Right kidney (tissue), 9 donors: ENCODE measurements at places on chromosomes 7 and 10.

GRCh38 chr10:106439366-106439765 lies 725.1 kb downstream of the SORCS1 start:
- DNase-seq, result no peak

DNA sequence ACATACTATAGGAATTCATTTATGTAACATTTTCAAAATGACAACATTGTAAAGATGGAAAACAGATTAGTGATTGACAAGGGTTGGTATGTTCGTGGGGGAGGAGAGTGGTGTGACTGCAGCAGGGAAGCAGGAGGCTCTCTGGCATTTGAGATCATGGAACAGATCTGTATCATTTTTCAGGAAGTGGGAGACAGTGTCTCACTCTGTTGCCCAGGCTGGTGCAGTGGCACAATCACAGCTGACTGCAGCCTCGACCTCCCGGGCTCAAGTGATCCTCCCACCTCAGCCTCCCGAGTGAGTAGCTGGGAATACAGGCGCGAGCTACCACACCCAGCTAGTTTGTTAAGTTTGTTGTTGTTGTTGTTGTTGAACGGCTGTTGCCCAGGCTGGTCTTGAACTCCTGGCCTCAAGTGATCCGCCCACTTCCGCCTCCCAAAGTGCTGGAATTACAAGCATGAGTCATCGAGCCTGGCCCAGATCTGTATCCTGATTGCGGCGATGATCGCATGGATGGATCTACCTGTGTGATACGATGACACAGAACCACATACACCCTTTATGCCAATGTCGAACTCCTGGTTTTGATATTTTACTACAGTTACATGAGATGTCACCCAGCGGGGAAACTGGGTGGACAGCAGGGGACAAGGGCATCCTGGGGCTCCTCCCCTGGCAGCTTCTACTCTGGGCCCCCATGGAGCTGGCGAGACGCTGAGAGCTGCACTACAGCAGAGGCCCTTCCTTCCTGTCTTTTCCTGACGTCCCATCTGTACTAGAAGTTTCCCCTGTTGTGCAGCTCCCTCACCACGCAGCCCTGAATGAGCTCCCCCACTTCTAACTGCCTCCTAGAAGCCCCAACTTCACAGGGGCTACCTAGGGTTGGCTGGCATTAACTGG lies 12.3 kb upstream of the CYTH3 start:
- DNase-seq, result no peak

DNA sequence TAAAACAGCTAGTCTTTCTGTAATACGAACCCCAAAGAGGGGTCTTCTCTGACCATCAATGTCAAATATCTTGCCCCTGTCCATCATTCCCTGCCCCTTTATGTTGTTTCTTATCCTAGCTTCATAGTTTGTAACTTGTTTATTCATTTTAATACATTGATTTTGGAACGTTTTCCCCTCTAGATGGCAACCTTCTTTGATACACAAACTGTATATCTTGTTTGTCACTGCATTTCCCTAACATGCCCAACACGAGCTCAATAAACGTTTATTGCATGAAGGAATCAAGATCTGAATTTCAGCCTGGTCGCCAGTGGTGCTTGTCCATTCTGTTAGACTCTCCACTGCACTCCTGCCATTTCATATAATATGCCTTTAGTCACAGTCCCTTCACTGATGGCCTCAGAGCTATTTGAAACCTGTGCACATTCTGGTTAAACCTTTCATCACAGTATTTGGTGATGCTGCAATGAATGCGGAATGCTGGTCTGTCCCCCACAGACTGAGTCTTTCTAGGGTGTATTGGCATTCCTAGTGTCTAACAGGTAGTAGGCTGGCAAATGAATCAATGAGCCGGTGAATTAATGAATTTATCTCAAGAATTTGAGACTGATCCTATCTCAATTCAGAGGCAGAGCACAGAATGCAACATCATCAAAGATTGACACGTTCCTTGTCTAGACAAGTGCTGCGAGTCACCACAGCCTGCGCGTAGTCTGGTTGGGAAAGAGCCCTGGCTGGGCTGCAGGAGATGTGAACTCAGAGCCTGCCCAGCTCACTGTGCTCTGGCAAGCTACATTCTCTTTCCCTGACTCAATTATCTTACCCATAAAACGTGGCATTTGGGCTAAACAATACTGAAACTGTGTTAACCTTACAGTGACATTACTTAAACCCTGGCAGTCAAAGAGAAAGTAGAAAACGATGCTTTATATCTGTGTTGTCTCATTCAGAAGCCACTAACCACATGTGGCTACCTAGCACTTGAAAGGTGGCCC lies 55.2 kb upstream of the FRMD4A start:
- DNase-seq, result no peak

GRCh38 chr10:24790599-24790998 lies 66.9 kb upstream of the ARHGAP21 start:
- DNase-seq, result no peak

DNA sequence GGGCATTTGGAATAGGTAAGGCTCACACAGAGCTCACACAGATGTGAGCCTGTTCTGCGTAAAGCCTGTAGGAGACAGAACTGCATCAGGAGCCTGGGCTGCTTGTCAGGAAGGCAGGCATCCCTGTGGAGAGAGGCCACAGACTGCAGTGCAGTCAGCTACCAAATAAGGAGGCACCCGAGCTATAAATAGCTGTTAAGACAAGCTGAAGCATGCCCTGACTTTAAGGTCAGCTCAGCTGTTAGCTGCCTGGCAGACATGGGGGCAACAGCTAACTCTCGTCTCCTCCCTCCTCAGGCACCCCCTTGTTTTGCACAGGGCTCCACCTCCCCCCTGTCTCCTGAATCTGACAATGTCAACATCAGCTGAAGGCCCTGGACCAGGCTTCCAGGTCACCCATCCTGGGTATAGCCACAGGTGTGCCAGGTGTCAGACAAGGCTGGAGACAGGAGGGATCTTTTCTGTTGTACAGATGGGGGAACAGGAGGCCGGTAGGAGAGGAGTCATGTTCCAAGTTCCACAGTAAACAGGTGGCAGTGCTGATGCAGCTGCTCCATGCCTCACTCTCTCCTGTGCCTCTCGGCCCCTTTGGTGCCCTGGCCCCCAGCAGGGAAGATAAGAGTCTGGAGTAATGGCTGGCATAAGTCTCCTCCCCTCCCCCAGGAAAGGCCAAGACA lies 27.6 kb upstream of the MKRN1 start:
- DNase-seq, result peak; percentile 16

- DNase-seq, result no peak
These were observed 23.0 kb upstream of the SNX13 start for GRCh38 chr7:17963281-17963680.

DNA sequence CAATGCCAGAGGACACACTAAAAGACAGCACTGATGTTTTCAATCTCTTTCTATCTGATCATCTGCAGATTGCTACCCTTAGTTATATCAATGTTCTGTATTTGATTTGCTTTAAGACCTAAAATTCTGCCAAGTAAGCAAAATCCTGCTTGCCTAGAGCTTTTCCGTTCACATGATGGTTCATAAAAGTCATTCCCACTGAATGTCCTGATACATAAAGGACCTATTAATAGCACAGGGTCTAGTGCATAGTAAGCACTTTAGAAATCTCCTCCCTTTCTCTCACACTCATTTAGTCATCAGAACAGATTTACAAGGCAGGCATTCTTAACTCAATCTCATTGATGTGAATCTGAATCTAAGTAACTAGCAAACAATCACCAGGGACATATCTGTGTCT lies 68.8 kb downstream of the PCGF5 start:
- DNase-seq, result no peak

GRCh38 chr7:19747740-19748339 lies 25.6 kb downstream of the TMEM196 start:
- DNase-seq, result no peak

- no peak for DNase-seq
These were observed 57.8 kb upstream of the MSRB2 start for GRCh38 chr10:23037561-23037960.

DNA sequence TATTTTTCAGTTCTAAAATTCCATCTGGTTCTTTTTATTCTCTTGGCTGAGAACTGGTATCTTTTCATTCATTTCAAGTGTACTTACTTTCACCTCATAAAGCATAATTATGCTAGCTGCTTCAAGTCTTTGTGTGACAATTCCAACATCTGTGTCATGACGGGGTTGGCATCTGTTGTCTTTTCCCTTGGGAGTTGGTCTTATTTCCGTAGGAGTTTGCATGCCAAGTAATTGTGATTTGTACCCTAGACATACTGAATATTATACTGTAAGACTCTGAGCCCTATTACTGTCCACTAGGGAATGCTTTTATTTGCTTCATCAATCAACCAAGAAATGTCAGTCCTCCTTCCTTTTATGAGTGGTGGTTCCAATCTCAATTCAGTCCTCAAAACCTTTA lies 24.6 kb upstream of the HUS1 start:
- no peak for DNase-seq

DNA sequence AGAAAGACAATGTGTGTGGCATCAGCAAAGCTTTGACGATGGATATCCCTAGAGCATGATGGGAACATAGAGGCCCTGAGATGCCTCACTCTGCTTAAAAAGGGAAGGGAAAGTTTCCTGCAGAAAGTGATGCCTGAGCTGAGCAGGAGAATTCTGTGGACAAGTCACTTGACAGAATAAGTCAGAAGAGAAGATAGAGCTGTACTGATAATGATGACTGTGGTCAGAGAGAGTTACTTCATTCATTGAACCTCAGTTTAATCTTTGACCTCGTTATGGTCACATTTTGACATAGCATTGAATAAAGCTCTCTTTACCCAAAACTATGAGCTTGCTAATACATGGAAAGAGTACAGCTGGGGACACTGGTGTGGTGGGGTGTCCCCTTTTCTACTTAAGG lies 7.6 kb downstream of the CUBN start:
- no peak for DNase-seq

DNA sequence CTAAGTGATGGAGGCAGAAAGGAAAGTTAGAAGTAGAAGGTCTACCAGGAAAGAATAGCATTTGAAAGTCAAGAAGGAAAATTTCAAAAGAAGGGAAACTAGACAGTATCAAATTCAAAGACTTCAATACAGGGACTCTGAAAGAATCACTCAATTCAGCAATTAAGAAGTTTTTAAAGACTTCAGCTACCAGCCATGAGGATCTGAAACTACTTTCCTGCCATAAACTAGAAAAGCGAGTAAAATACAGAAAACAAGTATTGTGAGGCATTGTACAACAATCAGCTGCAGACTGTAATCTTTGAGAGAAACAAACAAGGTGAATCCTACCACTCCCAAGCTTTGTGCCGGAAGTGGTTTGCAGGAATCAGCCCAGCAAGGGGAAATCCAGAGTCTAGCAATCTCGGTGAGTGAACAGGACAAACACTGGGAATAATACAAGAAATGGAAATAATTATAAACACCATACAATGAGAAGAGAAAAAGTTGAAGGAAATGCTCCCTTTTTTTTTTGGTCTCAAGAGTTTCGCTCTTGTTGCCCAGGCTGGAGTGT lies 62.4 kb downstream of the ARHGAP12 start:
- no peak for DNase-seq

- DNase-seq, result no peak
These were observed 113.9 kb upstream of the STK17A start for GRCh38 chr7:43469051-43469450.

DNA sequence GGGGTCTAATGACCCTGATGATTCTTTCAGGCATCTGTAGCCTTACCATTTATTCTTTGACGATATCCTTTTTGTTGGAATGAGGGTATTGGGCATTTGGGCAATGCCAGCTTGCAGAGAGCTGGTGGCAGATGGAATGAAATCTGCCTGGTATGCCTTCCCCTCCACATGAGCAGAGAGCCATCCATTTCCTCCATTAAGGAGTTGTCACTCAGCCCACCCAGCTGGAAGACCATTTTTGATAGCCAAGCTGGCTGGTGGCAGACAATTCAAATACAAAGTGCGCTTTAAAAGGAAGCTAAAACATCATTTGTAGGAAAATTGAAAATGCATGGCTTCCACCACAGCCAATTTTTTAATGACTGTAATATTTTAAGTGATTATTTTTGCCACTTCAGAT lies 240.1 kb upstream of the SLC26A5 start:
- DNase-seq, result no peak

- DNase-seq, result no peak
These were observed 557.7 kb upstream of the LRRTM3 start for GRCh38 chr10:66368146-66368545.

DNA sequence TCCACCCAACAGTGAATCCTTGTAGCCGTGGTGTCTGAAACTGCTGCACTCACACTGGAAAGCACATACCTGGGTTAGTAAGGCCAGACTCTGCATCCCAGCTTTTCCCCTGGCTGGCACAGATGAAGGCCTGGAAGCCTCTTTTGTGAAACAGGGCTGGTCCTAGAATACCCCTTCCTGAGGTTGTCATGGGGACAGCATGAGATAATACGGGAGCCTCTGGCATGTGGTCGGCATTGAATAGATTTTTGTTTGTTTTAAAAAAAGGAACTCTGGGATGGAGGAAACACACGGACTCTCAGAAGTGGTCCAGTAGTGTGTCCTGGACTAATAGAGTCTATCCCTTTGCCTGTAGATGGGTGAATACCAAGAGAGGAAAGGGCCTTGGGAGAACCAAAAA lies 129.7 kb downstream of the TMEM178B start:
- DNase-seq, result no peak

DNA sequence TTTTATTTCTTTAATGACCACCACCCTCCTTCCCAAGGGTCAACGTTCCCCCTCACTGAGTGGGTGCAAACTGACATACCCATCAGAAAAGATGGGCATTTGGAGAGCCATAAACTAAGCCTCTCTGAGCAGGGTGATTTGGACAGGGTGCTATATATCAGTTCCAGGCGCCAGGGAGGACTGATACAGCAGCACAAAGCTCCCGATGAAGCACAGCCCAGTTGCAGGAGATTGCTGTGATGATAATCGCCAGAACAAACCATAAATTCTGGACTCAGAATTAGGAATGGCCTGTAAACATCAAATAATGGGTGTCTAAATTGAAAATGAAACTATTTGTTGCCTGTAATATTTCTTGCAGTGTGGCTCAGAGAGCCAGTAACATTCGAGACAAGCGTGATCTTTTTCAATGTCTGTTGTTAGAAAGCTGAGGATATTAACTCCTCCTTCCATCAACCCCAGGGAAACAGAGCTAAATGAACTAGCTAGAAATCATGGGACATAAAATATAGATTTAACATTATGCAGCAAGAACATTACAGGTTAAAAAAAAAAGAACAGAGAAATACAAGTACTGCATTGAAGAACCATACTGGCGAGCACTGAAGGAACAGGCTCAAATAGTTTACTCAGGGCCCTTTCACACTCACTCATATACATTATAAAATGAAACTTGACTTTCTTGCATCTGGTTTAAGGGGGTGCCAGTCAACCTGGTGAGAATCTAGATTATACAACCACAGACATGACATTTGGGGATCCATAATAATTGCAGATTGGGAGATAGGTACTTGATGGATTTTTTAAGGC lies 137.5 kb upstream of the LRRTM3 start:
- DNase-seq, result no peak

DNA sequence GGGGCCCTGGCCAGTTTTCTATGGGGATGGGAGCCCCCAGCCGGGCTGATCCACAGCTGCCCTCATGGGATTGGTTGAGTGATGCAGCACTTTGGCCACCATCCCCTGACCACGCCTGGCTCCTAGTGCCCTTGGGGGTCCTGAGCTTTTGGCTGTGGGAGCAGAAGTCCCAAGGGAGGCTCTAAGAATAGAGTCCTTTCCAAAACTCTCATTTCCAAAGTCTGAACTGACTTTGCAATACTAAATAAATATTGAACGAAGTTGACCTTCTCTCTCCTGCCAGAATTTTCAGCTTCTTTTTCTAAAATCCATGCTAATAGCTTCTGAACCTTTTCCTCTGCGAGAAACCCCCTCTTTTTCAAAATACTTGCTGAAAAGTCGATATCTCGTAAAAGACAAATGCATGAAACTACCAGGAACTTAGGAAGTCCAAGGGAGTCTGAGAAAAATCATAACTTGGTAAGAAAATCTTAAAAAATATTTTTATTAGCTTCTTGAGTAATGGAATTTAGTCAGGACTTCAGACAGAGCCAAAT lies 62.7 kb upstream of the IGFBP3 start:
- no peak for DNase-seq
